Smooth muscle cell of the brain vasculature (primary cell): ENCODE measurements at places on chromosomes 7 and 10.

GRCh38 chr7:28269700-28270361 lies 89.2 kb upstream of the JAZF1 start:
- DNase-seq: no peak

DNA sequence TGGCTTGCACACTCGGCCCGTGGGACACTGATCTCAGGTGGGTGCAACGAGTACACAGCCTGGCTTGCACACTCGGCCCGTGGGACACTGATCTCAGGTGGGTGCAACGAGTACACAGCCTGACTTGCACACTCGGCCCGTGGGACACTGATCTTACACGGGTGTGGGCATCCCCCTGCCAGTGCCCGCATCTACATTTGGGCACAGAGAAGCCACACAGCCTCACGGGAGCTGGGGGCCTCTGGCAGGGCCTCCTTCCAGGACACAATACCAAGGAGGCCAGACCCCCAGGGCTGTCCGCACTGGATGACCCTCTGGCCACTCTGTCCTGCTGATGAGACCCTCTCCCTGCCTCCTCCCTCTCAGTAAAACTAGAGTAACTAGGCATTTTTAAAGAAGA lies 330.5 kb downstream of the DNAJB6 start:
- DNase-seq: no peak

GRCh38 chr7:157500171-157500960 lies 163.6 kb downstream of the DNAJB6 start:
- DNase-seq: no peak

GRCh38 chr7:158820656-158821055 lies 8.7 kb downstream of the ESYT2 start:
- no peak for DNase-seq

DNA sequence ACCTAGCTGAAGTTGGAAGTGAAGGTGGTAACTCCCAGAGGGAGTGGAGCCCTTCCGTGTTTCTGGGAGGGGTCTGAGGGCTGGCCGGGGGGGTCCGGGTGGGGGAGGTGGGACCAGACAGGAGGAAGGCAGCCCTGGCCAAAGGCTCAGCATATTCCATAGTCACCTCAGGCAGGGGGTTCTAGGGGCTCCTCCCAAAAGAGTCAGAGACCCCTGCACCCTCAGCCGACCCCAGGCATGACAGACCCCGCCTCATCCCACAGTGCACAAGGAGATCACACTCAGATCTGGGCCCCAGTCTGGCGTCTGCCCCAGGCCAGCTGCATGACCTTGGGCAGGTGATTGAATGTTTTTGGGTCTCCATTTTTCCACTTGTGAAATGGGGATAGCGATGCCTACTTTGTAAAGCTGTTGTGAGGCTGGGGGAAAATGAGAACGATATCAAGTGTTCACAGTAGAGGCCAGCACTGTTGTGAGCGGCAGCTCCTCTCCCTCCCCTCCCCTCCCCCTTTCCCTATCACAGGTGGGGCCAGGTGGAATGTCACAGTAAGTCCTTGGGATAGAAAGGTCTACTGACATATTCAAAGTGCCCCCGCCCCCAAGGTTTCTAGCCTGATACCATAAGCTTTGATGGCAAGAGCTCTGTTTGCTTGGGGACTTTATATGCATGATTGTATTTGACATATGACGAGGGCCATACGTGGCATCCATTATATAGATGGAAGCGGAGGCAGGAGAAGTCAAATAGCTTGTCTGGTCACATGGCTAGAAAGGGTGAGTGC lies 33.3 kb downstream of the DNAJB12 start:
- no peak for DNase-seq

DNA sequence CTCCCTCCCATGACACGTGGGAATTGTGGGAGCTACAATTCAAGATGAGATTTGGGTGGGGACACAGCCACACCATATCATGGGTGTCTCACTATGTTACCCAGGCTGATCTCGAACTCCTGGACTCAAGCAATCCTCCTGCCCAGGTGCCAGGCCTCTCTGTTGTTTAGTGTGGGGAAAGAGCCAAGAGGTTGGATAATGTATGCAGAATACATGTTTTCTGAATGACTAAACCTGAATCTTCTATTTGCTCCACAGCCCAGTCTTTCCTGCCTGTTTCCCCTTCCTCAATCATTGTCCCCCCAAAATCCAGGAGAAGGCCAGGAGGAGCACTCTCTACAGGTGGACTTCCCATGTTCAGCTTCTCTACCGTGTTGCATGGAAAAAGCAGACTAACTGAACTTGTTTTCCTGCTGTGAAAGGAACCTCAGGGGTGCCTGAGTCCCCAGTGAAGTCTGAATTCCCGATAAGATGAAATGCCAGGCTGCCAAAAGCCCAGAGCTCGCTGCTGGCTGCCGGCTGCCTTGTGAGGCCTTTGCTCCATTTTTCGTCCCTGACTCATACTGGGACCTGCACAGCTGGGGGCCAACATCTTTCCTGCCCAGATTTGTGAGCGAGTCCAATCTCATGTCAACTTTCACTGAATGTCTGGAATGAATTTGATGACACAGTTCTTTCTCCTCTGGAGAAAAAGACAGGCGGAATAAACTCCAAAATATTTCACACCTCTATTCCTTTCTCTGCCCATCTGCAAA lies 588.0 kb downstream of the CALN1 start:
- peak; percentile 40 for DNase-seq

GRCh38 chr7:97555857-97556421 lies 175.9 kb upstream of the TAC1 start:
- no peak for DNase-seq

GRCh38 chr10:58704671-58705141 lies 192.0 kb downstream of the BICC1 start:
- no peak for DNase-seq

DNA sequence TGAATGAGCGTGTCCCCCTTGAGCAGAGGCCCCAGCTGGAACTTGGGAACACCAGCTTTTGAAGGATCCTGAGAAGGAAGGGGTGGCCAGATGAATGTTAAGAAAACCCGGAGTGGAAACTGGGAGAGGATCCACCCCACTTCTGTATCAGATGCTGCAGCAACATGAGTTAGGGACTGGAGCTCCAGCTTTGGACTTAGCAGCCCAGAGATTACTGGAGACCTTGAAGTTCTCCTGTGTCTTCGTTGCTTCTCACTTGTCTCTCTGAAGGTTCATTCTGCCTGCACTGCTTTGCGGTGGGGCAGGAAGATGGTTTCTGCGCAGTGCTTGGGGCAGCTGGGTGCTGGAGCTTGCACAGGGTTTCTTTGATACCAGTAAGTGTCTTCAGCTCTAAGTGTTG lies 9.3 kb downstream of the TMEM248 start:
- no peak for DNase-seq

GRCh38 chr10:17984563-17984962 lies 32.8 kb downstream of the SLC39A12 start:
- no peak for DNase-seq

DNA sequence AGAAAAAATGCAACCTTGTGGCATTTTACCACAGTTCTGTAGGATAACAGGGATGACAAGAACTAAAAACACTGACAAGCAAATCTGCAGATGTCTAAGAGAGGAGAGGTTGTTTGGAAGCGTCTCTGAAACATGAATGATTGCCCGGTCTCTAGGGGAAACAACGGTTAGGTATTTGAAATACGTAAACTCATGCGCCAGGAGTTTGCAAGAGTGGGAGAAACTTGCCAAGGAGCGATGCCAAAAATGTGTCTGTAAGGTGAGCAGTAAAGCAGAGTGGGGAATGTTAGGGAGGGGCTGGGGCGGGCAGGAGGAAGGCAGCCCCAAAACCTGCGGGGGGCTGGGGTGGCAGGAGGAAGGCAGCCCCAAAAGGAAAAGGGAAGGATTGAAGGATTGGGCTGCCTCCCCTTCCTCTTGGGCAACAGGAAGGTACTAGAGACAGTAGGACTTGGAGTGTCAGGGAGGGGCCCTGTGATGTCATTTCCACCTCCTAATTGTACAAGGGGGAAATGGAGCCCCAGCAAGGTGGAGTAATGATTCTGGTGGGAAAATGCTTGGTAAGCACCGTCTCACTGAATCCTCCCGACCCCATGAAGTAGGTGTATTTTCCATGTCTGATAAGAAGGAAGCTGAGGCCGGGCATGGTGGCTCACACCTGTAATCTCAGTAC lies 33.2 kb upstream of the PLEKHA1 start:
- DNase-seq: no peak

DNA sequence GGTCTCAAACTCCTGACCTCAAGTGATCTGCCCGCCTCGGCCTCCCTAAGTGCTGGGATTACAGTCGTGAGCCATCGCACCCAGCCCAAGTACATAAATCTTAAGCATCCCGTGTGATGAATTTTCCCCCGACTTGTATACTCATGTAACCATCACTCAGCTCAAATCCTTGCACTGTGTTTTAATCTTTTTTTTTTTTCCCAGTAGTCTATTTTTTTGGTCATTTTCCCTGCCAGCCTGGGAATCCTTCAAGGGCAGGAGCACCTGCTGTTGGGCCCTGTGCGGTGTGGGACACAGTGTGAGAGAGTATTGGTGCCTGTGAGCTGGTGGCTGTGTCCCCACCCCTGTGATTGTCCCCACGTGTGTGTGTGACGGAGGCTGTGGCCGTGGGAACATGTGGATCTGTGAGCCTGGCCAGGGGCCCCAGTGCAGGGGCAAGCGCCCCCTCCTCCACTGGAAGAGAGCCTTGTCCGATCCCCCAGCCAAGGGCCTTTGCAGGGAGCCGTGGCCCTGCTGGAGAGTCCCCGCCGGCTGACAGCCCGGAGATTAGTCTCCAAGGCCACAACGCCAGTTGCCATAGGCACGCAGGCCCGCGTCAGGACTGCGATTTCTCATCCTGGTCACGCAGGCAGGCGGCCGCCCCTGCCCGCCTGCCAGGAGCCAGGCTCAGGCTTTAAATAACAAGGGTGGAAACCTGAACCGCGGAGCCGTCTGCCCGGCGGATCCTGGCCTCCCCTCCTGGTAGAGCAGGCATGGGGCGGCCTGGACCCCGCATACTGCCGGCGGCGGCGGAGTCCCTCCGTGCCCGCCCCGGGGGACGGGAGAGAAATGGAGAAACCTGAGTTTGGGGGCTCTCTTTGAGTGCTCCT lies 26.5 kb downstream of the GTF2IRD1 start:
- DNase-seq: peak; percentile 46

- no peak for DNase-seq
Measured at GRCh38 chr10:86312701-86313270, 53.8 kb downstream of the GRID1 start.

GRCh38 chr10:116766837-116767634 lies 24.7 kb upstream of the HSPA12A start:
- DNase-seq: no peak

- DNase-seq: no peak
Measured at GRCh38 chr10:64959883-64960282, 1438.7 kb downstream of the REEP3 start.

GRCh38 chr10:116398224-116398623 lies 29.4 kb upstream of the PNLIPRP3 start:
- no peak for DNase-seq

DNA sequence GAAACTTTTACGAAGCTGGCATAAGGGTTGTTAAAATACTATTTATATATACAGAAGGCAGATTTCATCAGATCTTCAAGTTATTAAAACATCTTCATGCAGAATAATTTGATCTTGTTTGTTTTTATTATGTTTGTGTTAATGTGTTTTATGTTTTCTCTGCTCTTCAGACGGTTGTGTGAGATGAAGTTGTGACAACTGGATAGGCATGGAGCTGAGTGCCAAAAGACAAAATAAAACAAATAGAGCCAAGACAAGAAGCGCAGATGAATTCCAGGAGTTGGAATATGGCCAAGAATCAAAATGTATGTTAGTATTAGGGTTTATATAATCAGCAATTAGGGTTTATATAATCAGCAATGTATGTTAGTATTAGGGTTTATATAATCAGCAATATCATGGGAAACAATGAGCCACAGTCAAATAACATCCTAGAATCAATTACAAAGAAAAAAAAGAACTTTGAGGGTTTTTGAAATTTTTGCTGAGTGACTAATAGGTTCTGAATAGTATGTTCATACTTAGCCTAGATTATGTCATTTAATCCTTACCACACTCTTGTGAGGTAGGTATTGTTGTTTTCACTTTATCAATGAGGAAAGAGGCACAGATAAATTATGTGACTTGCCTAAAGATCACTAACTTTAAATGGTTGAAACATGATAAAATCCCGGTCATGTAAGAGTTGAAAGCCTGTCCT lies 488.0 kb upstream of the STEAP1 start:
- DNase-seq: no peak

GRCh38 chr10:79178614-79179163 lies 109.9 kb downstream of the ZMIZ1 start:
- no peak for DNase-seq

DNA sequence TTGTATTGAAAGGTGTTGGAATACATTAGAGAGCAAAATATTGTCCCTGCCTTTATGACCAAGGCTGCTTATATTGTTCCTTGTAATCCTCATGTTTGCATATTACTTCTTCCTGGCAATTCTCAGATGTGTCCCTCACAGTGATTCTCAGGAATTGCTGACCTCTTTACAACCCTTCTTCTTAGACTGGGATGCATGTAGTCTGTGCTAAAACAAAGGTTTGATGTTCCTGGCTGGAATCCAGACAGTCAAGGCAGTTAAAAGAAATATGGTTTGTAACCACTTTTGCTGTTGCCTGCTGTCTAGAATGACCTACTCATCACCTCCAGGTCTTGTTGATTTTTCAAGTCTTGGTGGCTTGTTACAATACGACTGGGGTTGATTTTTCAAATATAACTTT lies 367.6 kb downstream of the HGF start:
- peak; percentile 89 for DNase-seq

- no peak for DNase-seq
Measured at GRCh38 chr7:5703572-5704533, 77.6 kb downstream of the RNF216 start.

- no peak for DNase-seq
Measured at GRCh38 chr10:4249841-4250586, 465.0 kb upstream of the KLF6 start.
